CD4-positive, alpha-beta T cell (primary cell): ENCODE measurements at places on chromosomes 6 and 20. TPM values are rescaled to one million over a fixed set of nuclear protein-coding genes. Genes with fewer than 3 reads are reported as not detected.

MUC21 gene
- not detected for total RNA-seq

DNA sequence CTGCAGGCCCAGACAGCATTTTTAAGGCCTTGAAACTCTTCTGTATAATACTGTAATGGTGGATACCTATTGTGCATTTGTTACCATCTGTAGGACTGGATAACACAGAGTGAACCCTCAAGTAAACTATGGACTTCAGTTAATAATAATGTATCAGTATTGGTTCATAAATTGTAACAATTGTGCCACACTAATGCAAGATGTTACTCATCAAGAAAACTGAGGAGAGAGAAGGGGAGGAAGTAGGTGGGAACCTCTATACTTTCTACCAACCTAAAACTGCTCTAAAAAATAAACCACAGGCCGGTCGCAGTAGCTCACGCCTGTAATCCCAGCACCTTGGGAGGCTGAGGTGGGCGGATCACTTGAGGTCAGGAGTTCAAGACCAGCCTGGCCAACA, 10.8 kb downstream of the MAPK13 start:
- DNase-seq = no peak

DNA sequence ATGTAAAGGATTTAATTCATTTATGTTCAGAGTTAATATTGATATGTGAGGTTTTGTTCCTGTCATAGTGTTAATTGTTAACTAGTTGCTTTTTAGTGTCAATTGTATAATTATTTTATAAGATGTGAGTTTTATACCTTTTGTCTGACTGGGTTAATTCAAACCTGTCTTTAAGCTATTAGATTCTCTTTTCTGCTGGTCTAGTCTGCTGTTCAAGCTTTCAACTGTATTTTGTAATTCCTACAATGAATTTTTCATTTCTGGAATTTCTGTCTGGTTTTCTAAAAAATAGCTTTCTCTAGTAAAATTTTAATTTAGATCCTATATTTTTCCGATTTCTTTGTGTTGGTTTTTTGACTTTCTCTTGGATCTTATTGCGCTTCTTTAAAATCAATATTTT, 26.5 kb downstream of the IGF2R start:
- no peak for DNase-seq

GTSF1L gene
- total RNA-seq = not detected

DNA sequence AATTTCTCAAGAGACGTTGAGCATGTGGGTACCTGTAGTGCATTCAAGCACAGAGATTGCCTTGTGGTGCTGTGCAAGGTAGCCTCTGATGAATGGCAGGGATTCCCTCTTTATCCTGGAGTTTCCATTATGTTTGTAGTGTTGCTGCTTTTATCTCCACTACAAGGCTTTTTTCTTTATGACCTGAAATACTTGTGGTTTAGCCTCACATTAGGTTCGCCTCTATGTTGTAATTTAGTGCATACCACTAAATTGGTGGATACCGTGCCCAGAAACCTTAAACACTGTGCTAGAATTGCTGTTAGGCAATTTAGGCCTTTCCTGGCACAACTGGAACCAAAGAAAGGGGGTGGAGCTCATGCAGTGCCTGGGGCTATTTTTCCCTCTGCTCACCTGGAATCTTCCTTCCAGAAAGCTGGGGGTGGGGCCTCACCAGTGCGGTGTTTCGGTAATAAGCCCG, 76.8 kb downstream of the NCOA7 start:
- no peak for DNase-seq

DNA sequence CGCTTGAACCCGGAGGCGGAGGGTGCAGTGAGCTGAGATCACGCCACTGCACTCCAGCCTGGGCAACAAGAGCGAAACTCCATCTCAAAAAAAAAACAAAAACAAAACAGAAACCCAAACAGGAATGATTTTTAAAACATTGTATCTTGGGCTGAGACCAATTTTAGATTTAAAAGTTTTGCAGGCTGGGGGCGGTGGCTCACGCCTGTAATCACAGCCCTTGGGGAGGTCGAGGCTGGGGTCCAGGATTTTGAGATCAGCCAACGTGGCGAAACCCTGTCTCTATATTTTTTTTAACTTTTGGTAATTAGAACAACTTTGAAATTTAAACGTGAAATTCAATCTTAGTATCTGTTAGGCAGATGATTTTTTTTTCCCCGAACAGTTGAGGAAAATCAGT, 70.5 kb downstream of the AKAP12 start:
- no peak for DNase-seq

DNA sequence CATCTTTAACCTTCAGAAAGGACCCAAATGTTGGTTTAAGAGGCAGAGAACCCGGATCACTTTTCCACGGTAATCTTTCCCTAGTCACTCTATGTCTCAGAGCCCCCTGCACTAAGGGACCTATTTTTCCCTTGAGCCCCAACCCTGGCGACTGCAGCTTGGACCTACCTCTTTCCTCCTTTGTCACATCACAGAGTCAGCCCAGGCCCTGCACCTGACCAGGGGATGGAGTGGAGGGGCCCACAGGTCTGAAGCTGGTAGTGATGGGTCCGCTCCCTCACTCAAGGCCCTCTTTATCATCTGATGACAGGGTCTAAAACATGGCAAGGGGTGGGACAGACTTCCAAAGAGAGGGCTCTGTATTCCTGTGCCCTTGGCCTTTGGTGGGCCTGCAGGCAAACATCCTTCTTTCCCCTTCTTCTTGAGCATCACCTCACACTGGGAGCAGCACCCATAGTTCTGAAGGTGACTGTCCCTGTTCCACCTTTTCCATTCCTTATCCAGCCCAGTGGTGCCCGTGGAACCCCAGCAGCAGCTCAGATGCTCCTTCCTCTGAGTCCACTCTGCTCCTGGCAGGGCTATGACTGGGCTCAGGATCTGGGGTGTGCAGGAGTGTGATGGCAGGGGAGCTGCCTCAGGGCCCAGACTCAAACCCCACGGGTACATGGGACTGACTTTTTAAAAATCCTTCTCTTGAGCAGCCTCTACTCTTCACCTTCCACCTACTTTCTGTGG, 6.3 kb downstream of the RAET1L start:
- DNase-seq = no peak
